G401 (cell line): ENCODE measurements at places on chromosomes 5 and 9.

DNA sequence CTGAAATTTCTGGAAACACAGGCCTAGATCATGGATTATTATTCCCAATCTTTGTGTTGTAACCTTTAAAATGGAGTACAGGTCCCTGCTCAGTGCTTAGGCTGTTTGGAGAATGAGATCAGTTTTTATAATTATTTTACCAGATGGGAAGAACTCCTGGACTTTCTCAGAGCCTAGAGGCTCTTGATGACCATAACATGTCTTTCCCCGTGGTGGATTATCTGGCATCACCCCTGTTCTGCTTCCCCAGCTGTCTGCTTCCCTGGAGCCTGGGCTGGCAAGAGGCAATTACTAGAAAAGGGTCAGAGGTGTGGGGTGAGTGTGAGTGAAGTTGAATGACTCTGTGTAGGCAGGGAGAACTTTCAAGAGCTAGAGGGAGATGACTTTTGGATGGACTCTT lies 143.0 kb downstream of the CARTPT start:
- DNase-seq = no peak

DNA sequence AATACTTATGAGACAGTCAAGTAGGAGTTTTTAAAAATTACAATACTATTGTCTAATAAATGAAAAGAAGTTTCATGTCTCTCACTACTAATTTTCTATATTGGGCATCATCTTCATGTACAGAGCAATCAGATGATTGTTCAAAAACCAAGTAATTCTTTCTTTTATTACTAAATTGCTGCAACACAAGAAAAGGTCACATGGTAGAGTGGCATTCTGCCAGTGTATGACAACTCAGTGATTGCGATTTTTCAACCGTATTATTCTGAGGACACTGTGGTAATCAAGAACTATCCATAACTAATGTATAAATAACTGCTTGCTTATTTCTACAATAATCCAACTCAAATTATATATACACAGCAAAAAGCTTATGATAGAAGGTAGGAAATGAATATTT lies 96.7 kb upstream of the GRHPR start:
- no peak for DNase-seq

- peak; percentile 45 for DNase-seq
Observed at GRCh38 chr5:67350618-67351201, 154.1 kb upstream of the CD180 start.

- no peak for DNase-seq
Observed at GRCh38 chr5:125486634-125487033, 740.2 kb upstream of the ZNF608 start.

- no peak for DNase-seq
Observed at GRCh38 chr9:86794391-86795046, 152.8 kb downstream of the GAS1 start.

- no peak for DNase-seq
Observed at GRCh38 chr9:137380606-137381005, 42.4 kb downstream of the EXD3 start.

- DNase-seq = no peak
Observed at GRCh38 chr9:84856181-84856632, 186.7 kb downstream of the NTRK2 start.

GRCh38 chr5:75335952-75336614 lies 937 bp upstream of the HMGCR start:
- DNase-seq = peak; percentile 83
